ENCODE measurements at places on chromosomes 16 and 17.

- no peak for DNase-seq
Measured at GRCh38 chr17:28540231-28540630, 12.2 kb downstream of the UNC119 start.

GRCh38 chr17:82244413-82245133, 15.7 kb downstream of the SLC16A3 start:
- peak; percentile 45 for DNase-seq

GRCh38 chr17:48505788-48506187, 25.0 kb downstream of the HOXB1 start:
- peak; percentile 61 for DNase-seq

GRCh38 chr17:72429066-72429638, 308.3 kb downstream of the SOX9 start:
- no peak for DNase-seq

DNA sequence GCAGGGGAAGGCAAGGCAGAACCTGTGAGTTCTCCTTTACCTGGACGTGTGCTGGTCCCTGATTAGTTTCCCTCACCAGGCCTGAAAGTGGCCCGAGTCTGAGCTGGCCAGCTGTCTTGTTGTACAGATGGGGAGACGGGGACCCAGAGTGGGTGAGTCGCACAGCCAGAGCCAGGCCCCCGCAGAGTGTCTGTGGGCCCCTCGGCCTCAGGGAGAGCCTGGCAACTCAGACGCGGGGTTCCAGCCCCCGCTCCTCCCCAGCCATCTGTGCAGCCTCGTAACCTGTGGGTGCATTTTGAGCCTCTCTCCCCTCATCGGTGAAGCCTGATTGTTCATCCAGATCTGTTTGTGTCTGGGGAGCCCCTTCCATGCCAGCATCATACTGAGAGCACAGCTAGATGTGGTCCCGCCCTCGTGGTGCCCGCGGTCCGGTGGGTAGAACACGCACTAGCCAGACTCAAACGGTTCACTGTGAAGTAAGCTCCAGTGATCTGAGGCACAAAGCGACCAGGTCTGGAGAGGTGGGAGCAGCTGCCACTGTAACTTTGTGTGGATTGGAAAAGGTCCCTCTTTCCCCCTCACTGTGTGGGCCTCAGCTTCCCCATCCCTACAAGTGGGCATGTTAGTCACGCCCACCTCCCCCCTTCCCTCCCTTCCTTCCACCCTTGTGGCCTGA, 6.0 kb upstream of the NDRG4 start:
- no peak for DNase-seq

GRCh38 chr17:48804936-48805411, 12.1 kb downstream of the TTLL6 start:
- peak; percentile 75 for DNase-seq

GRCh38 chr16:27374804-27375425, 27.1 kb upstream of the IL21R start:
- peak; percentile 46 for DNase-seq

- no peak for DNase-seq
Measured at GRCh38 chr17:34357398-34357797, 1.1 kb downstream of the CCL13 start.

DNA sequence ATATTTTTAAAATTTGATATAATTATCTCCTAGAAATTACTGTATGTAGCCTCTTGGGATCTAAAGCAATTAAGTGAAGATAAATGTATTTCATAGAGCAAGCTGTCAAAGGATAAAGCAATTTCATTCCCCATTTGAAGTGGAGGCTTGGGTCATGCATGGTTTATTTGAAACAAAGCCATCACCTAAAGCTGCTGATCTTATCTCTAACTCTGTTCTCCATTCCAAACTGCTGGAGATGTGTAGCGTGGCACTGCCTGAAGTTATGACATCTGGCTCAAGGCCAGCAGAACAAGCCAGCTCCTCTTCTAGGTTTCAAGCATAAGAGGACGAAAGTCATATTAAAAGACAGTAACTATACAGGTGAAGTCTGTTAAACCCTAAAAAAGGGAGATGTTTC, 83.9 kb downstream of the HIC1 start:
- no peak for DNase-seq

DNA sequence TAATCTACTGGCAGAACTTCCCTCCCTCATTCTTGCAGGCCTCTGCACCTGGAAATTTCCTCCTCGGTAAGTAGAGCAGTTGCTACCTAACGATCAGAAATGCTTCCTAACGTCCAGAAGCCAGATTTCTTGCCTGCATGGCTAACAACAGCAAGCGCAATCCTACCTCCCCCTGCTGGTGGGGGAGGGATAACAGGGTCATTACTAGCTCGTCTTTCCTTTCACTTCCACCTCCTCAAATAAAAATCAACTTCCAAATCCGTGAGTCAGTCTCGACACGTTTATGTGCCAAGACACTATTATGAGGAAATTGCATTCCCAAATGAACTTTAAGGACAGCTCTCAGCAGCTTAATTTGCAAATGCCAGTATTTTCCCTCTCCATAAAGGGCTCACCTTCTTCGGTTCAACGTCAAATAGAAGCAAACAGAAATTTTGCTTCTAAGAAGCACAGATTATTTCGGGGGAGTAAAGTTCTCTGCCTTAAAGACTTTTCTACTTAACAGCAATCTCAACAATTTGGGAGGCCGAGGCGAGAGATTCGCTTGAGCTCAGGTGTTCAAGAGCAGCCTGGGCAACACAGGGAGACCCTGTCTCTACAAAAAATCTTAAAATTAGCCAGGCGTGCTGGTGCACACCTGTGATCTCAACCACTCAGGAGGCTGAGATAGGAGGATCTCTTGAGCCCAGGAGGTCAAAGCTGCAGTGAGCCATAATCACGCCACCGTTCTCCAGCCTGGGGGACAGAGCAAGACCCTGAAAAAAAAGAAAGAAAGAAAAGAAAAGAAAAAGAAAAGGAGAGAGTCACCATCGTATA, 188.6 kb upstream of the PSMD7 start:
- peak; percentile 19 for DNase-seq

- no peak for DNase-seq
Measured at GRCh38 chr17:37789771-37790541, 45.1 kb upstream of the HNF1B start.

DNA sequence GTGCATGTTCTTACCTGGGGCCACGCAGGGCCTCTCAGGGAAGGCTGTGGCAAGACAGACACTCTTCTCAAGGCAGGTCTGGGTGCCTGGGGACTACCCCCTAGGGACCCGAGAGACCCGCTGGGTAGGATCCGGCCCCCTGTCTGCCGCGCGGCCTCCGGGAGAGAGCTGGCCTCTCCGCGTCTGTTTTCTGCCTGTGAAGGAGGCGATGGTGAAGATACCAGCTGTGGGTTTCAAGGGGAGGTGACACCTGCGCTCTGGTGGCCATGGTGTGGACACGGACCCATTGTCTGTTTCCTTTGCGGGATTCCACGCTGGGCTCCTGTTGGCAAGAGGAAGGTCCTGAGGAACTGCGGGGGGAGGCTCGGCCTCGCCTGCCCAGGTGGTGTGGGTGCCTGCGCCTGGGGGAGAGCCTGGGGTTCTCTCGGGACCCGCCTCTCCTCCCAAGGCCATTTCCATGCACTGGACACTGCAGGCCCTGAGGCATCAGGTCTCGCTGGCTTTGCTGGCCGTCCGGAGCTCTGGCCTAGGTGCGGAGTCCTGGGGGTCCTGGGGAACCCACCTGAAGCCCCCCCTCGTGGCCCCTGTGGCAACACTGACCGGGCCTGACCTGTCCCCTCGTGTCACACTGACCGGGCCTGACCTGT, 12.2 kb upstream of the METRNL start:
- DNase-seq = no peak

- no peak for DNase-seq
Measured at GRCh38 chr17:72971226-72971880, 121.1 kb downstream of the SLC39A11 start.

- DNase-seq = no peak
Measured at GRCh38 chr16:53605356-53605755, 98.3 kb downstream of the RPGRIP1L start.

DNA sequence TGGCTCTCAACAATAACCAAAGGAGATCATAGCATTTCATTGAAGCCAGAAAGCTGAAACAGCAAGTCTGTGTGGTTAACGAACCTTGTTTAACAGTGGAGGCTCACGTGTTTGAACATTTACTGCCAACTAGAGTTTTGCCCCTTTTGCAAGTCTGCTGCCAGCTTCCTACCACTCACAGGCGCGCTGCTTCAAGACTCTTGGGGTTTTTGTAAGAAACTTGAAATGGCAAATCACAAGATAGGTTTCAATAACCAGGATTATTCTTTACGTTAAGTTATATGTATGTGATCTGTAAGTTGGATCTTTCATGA, 1.2 kb downstream of the SNTB2 start:
- DNase-seq = peak; percentile 45

DNA sequence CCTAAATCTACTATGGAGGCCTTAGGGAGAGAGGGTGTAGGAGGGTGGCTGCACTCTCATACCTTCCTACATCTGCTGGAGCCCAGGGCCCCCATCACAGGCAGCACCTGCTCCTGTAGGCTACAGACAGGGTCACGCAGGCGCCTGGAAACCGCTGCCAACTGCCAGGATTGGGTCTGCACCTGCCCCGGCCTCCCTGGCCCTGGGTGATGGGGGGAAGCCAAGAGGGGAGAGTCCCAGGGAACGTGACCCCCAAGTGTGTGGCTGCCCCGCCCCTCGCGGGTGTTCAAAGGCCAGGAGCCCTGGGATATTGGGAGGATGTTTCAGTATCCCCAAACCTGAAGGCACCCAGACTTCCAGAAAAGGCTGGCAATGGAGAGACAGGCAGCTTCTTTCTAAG, 5.6 kb upstream of the TEX19 start:
- DNase-seq = no peak

DNA sequence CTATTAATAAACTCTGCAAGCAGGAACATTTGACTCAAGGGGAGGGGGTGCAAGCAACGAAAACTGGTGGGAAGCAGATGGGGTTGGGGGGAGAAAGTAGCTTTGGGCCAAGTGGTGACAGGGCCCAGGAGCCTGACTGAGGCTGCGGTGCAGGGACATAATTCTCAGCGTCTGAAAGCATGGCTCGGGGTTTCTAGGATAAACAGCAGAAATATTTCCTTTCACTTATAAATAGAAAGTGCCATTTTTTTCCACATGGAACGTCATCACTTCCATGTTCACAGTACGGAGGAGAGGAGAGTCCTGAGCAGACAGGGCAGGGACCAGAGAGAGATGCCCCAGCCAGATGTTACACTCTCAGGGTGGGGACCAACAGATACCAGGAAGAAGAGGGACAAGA, 197.1 kb downstream of the ZFHX3 start:
- no peak for DNase-seq

- DNase-seq = no peak
Measured at GRCh38 chr16:67346341-67346740, 19.7 kb downstream of the LRRC36 start.

- no peak for DNase-seq
Measured at GRCh38 chr17:44872131-44872768, 24.6 kb downstream of the HIGD1B start.

DNA sequence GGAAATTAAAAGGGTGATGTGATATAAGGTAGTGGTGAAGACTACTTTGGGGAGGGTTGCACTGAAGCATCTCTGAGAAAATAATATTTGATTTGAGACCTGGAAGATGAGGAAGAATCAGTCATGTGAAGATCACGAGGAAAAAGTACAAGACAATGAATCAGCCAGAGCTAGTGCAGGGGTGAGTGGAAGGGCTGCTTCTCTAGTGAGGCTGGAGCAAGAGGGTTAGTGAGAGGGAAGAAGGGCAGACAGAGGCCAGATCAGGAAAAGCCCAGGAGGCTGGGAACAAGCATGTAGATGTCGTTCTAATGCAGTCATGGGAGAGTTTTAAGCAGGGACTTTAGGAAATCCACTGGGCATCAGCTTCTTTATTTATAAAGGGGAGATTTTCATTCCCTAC, 504.2 kb upstream of the SALL1 start:
- no peak for DNase-seq

GRCh38 chr16:69204172-69204571, 17.2 kb downstream of the SNTB2 start:
- no peak for DNase-seq

DNA sequence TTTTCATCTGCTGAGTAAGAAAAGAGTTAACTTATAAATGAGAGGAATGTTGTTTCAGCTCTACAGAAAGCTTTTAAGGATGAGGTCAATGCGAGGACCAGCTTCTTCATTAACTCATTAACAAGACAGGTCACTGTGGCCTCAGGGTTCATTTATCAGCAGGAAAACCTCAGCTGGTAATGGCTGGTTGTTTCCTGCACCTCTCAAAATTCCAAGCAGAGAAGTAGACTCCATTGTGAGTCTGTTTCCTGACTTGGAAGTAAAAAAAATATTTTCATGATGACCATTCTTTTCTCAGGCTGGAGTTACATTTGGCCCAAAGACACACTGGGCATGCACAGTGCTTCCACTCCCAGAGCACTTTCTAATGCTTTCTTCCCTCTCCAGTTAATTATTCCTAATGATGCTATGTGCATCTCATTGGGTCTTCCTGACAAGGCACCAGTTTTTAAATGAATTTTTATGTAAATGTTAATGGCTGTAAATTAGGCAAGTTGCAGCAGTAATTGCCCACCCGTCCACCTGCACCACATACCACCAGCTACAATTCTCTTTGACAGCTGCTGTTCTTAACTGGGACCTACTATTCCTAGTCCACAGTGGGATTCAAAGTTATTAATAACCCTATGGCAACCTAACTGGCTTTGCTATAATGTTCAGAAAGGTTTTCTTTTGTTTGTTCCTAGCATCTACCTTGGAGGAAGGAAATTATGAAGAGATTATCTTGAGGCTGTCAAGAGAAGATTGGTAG, 89.5 kb upstream of the BCAR1 start:
- DNase-seq = no peak

GRCh38 chr16:85238233-85238647, 126.0 kb upstream of the CIBAR2 start:
- DNase-seq = no peak

DNA sequence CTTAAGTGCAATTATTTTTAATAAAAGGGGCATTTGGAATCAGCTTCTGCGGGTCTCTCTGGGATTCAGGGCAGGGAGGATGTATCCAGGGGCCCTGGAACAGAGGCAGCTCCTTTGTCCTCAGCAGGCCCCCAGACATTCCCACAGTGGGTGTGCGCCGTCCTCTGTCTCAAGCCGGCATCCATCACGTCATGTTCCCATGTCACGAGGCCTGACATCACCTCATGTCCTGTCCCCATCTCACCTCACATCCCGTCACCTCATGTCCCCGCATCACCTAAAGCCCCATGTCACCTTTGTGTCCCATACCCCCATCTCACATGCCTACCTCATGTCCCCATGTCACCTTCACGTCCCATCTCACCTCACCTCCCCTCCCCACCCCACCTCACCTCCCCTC, 18.5 kb downstream of the GAA start:
- DNase-seq = no peak

GRCh38 chr17:42775534-42776098, 2.4 kb downstream of the VPS25 start:
- no peak for DNase-seq
